ENCODE measurements at places on chromosomes 6 and 20.
A peak's percentile ranks its signal among the peaks of the same experiment; 100 is the strongest.

DNA sequence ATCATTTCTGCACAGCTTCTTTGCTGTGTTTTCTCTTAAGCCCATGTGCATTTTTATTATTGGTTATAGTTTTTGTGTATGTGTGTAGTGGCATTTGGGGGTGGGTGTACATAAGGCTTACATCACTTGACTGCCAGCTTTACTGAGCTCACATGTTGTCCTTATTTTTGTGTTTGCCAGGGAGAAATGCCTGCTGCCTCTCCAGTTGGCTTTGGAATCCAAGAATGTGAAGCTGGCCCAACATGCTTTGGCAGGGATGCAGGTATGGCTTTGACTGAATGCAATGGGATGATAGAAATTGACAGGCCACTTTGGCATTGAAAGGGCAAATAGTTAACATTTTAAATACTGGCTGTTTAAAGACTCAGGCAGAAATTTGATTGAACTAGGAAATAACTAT is 11.4 kb downstream of the PBOV1 start:
- DNase-seq: no peak

DNA sequence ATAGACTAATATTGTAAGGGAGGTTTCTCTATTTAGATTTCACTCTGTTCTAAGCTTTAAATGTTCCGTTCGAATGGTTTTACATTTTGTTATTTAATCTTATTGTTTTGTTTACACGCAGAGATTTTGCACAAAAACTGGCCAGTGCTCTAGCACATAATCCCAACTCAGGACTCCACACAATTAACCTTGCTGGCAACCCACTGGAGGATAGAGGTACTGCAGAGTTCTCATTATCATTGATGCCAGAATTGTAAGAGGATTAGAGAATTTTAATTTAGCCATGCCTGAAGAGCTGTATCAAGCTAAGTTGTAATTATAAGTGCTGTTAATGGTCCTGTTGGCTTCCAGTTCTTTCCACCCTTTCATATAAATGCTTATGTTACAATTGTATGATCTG is 179.7 kb upstream of the SCGN start:
- DNase-seq: no peak

- DNase-seq: no peak
Observed at GRCh38 chr20:44228465-44229258, 18.1 kb upstream of the OSER1 start.

- peak; percentile 58 for DNase-seq
Observed at GRCh38 chr20:44990425-44990824, 24.1 kb downstream of the STK4 start.

DNA sequence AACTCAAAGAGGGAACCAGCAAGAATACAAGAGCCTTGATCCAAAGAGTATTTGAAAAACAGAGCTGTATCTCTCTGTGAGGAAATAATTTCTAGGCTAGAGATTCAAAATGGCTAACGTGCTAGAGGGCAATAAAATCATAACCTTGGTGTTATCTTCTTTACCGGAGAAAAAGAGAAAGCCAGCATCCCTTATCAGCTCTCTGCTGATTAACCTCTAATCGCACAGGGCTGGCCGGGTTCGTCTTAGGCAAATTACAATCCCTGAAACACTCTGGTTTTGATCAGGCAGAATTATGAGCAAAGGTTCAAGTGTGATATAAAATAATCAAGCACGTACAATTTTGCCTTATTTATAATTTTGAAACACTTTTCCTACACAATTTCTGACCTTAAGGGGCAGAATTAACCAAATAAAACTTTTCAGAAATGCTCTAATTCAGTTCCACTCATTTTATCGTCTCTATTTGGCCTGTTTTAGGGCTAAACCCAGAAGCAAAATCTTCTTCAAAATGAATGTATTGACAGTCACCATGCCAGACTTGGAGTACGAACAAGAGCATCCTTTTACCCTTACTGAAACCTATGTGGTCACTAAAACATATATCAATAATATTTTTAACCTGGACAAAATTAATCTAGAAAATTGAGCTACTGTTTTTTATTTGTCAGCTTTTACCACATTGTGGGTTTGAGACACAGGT is 13.7 kb downstream of the PSMB9 start:
- DNase-seq: no peak

- DNase-seq: no peak
Observed at GRCh38 chr6:32833664-32834063, 4.9 kb downstream of the TAP2 start.

DNA sequence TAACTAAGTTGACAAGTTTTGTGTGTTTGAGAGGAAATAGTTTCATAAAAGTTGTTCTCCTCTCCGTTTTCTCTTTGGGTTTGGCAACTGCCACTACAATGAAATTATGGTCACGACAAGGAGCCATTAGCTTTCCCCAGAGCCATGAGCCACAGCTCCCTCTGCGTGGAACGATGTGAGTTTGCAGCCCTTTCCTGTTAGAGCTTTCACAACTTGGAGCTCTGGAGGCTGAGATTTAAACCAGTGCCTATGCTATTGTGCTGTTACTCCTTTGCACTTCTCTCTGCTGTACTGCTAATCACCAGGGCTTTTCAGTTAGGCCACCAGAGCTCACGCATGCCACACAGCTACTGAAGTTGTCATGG is 29.3 kb upstream of the TXNDC5 start:
- DNase-seq: no peak

DNA sequence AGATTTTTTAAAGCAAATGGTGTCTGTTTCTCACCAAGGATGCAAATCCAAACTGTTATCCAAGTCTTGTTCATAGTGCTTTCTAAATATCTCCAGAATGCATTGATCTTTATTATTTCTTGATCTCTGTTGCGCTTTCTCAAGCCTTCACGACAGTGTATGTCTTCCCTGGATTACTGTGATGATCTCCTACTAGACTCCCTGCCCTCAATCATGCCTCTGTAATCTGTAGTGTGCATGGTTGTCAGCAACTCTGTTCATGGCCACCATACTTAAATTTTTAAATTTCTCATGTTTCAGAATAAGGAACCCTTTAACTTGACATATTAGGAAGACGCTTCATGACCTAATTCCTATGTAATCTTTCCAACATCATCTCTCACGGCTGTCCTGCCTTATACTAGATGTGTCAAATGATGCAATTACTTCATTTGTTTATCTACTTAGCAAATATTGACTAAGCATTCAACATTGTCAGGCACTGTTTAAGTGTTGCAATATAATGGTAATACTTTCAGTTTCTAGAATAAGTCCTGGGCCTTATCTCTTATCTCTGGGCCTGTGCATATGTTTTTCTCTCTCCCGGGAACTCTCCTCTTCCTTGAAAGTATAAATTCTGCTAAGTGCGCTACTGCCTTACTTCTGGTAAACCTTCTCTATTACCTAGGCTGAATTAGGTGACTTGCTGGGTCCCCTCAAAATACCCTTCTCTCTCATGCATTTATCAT is 25.6 kb upstream of the AHI1 start:
- no peak for DNase-seq

- no peak for DNase-seq
Observed at GRCh38 chr6:157635388-157636244, 187.4 kb upstream of the SNX9 start.

DNA sequence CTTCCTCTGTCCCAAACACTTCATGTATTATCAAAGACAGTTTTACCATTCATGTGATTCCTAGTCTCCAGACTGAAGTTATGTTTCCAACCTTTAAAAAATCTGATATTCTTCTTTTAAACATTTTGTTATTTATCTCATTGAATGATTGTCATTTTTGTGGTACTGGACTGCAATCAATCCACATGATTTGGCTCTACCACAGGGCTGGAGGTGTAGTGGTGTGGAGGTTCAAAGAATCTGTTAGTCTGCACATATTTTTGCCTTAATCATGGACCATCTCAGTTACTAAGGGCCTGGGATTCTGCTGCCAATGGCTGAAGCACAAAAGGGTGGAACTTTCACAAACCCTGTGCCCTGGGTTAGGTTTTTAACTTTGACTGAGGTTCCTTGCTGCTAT is 164.1 kb upstream of the JAG1 start:
- no peak for DNase-seq

DNA sequence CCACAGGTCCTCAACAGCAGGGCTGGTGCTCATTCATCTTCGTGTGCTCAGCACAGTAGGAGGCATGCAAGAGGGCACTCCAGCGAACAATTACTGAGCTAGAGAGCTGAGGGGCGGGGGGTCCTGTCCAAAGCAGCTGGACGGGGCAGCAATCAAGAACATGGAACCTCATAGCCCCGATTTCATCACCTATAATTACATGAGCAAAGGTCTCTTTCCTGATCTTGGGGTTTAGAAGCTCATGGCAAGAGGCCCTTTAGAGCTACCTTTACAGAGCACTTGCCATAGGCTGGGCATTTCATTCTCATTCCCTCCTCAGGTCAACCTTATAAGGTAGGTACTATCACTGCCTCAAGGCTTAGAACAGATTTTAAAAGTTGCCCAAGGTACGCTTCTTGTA is 10.4 kb downstream of the MOCS1 start:
- no peak for DNase-seq

DNA sequence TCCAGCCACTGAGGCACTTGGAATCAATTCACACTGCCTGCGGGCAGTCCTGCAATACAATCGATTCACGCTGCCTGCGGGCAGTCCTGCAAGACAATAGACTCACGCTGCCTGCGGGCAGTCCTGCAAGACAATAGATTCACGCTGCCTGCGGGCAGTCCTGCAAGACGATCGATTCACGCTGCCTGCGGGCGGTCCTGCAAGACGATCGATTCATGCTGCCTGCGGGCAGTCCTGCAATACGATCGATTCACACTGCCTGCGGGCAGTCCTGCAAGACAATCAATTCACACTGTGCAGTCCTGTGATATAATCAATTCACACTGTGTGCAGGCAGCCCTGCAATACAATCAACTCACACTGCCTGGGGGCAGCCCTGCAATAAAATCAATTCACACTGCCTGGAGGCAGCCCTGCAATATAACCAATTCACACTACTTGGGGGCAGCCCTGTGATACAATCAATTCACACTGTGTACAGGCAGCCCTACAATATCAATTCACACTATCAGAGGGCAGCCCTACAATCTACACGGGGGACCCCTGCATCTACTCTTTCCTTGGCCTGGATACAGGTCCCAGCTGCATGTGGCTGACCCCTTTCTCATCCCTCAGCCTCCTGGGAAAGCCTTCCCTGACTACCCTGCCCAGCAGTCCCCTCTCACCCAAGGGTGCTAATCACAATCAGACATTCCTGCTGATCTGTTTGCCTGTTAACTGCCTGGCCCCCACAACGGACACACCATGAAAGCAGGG is 10.4 kb downstream of the TAF4 start:
- no peak for DNase-seq

GRCh38 chr6:29726571-29727194 is 3.4 kb downstream of the HLA-F start:
- no peak for DNase-seq

GRCh38 chr20:21520702-21521595 is 7.1 kb upstream of the NKX2-2 start:
- DNase-seq: no peak

GRCh38 chr6:37787216-37787615 is 32.3 kb upstream of the ZFAND3 start:
- DNase-seq: no peak

- DNase-seq: no peak
Observed at GRCh38 chr6:163960128-163960527, 545.6 kb downstream of the QKI start.

DNA sequence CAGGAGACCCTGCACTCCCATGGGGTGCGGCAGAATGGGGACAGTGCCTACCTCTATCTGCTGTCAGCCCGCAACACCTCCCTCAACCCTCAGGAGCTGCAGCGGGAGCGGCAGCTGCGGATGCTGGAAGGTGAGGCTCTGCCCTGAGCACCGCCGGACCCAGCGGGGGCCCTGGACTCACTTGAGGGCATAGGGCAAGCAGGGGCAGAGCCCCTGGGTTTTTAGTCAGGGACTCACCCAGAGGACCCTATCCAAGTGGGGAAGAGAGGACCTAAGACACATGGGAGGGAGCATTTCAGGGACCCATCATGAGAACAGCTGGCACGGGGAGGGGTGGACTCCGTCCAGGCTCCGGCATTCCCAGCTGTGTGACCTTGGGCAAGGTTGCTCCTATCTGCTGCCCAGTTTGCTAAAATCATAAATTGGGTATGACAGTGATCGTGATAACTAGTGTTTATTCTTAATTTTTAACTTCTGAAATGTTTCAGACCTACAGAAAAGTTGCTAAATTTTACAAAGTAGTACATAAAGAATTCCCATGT is 9.8 kb downstream of the RBCK1 start:
- no peak for DNase-seq

DNA sequence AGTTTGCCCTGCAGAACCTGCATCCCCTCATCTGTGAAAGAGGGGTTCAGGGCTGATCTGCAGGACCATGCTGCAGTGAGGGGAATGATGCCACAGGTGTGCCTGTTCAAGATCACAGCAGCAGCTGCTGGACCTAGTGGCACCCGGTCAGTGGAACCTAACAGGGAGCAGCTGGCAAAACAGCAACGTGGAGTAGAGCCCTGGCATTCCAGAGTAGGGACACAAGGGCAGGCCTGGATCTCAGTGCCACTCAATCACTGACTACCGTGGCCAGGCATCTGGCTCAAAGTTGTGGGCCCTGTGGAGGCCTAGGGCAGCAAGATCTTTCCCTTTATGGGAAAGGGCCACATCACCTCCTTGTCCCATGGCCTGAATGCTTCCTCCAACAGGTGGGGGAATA is 62.2 kb downstream of the INSM1 start:
- no peak for DNase-seq

GRCh38 chr6:126923807-126924206 is 194.7 kb upstream of the RSPO3 start:
- no peak for DNase-seq

- no peak for DNase-seq
Observed at GRCh38 chr6:169824021-169824420, 72.6 kb downstream of the ERMARD start.

- peak; percentile 73 for DNase-seq
Observed at GRCh38 chr20:50190251-50191064, at the start of gene CEBPB. TSS of gene CEBPB (plus strand) at chr20:50190830. CDS start at chr20:50191034, 204 bp downstream.

DNA sequence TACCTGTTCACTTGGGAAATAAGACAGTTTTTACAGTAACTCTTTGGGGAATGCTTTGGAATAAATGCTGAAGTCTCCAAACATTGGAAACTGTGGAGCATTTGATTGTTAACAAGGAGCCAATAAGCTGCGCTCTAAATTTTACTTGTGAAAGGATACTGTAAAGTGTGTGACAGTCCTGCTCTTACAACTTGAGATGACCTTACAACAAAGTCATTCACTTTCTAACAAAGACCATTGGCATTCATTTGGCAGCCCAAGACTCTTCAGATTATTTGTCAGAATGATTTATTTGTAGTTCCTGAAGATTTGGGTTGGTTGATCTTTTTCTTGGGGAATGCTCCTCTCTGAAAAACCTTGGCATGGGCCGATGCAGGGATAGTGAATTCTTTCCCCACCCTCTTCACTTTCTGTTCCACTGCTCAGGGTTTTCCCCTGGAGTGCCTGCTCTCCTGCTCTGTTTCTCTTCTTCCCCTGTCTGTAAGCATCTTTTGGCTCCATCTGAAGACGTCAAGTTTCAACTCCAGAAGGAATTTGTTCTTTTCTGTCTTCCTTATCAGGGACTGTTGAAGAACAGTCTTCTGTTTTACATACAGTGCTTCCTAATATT is 116.4 kb downstream of the AKAP7 start:
- DNase-seq: no peak

DNA sequence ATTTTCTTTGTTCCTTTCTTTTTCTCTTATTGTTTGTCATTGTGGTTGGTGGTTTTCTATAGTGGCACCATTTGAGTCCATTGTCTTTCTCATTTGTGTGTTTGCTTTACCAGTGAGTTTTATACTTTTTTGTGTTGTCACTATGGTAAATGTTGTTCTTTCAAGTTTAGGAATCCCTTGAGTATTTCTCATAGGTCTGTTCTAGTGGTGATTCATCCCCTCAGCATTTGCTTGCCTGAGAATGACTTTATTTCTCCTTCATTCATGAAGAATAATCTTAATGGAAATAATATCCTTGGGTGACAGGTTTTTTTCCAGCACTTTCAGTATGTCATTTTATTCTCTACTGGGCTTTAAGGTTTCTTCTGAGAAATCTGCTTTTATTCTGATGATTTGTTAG is 209.2 kb upstream of the ASCC3 start:
- DNase-seq: no peak

Measured in stimulated activated naive CD4-positive, alpha-beta T cell treated with Interleukin-2 at 50 U/mL for 16 hours (primary cell).